ENCODE measurements at places on chromosomes 6 and 20. TPM values are rescaled to one million over a fixed set of nuclear protein-coding genes. Genes with fewer than 3 reads are reported as not detected.
A peak's percentile ranks its signal among the peaks of the same experiment; 100 is the strongest.

GRCh38 chr6:134389129-134389528, 71.2 kb upstream of the SGK1 start:
- no peak for DNase-seq

- no peak for DNase-seq
These were observed 39.2 kb upstream of the PIM1 start for GRCh38 chr6:37130704-37131103.

GRCh38 chr20:9143926-9144325, 75.0 kb downstream of the PLCB4 start:
- DNase-seq, result no peak

GRCh38 chr6:106804346-106805335, 169.9 kb downstream of the CD24 start:
- DNase-seq, result no peak

DNA sequence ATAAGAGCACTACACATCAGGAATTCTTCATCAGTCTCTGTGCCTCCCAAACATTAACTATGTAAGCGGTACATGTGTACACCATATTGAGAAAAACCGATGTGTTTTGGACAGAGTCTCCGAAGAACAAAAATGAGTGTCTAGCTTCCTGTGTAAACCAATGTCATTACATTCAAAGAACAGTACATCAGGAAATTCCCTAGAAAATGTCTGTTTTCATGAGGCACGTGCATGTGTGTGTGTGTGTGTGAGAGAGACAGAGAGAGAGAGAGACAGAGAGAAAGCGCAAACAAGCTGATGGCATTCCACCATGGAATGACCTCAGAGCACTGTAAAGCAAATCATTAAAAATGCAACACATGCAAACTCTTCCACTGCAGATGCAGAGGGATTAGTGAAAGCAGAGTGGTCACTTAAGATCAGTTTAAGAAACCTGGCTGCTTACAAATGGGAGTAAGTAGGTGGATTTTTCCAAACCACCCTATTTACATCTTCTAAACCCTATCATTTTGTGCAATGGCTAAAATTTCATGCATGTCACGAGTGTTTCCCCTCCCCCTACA, 133.9 kb downstream of the HIVEP2 start:
- no peak for DNase-seq

- no peak for DNase-seq
These were observed 153.0 kb downstream of the CFAP61 start for GRCh38 chr20:20205141-20205861.

- DNase-seq, result peak; percentile 12
These were observed 82.1 kb downstream of the PTPRA start for GRCh38 chr20:2955257-2955970.

GRCh38 chr20:2919518-2920245, 46.4 kb downstream of the PTPRA start:
- no peak for DNase-seq

DNA sequence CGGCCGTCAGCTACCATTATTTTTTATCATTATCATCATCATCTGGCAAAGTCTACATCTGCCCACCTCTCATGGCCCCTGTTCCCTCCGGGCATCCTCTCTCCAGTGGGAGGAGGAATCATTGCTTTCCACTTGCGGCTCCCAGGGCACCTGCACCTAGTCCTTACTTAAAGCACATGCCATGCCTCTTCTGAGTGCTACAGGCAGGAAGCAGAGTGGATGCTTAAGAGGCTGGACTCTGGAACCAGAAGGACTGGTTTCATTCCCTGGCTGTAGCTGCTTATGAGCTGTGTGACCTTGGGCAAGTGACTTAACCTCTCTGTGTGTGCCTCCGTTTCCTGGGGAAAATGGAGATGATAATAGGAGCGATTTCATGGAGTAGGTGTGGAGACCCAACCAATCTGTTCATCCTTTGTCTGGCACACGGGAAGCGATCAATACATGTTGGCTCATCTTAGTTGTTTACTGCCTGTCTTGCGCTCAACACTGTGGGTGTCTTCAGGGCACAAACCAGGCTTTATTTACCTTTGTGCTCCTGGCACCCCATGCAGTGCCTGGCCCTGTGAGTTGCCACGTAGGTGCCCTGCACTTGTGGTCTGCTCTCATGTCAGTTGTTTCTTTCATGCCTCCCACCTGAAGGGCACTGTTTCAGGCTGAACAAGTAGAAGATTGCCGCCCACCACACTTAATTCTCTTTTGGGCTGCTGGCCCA, 317.0 kb upstream of the SULF2 start:
- DNase-seq, result no peak

DNA sequence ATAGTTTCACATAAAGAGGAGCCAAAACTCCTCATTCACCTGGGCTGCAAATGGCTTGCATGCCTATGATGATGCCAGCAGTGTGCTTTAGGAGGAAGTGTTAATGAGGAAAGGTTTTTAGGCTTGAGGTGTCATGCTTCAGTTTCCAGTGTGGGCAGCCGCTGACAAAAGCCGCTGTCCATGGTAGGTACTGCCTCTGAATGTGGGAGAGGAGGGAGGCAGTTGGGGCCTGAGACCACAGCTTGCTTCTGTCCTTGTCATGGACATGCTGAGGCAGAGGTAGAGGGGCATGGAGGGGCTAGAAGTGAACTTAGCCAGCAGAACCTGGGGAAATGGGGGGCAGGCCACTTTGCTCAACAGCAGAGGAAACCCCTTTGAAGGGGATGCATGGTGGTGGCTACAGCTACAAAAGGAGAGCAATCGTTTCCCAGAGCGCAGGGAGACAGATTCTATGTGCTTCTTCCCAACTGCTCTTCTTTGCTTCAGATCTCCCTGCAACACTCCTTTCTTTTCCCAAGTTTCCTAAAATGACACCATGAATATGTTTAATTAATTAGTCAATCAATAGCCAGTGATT, 372.1 kb upstream of the CNR1 start:
- DNase-seq, result peak; percentile 44

DNA sequence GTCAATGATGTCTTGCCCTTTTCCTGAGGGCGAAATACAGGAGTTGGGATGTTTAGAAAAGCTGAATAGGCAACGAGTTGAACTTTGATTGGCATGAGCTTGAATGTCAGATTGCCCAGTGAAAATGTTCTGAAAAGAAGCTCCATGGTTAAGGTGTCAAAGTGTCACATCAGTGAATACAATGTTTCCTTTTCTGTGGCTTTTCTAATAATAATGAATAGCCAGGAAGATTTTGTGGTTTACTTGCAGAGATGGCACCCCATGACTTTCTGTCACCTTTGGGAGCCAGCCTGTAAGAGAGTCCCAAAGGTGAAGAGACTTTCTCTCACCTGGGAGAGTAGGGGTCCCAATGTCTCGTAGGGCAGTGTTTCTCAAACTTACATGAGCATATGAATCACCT, 119.2 kb downstream of the KCNQ5 start:
- no peak for DNase-seq

- DNase-seq, result no peak
These were observed 121.4 kb downstream of the TBXT start for GRCh38 chr6:166046226-166046625.

GRCh38 chr6:44559486-44560270, 172.2 kb downstream of the CDC5L start:
- no peak for DNase-seq

- no peak for DNase-seq
These were observed 698.1 kb downstream of the DHX35 start for GRCh38 chr20:39660226-39660625.

GRCh38 chr20:63932606-63933160, 23.5 kb downstream of the UCKL1 start:
- no peak for DNase-seq

DNA sequence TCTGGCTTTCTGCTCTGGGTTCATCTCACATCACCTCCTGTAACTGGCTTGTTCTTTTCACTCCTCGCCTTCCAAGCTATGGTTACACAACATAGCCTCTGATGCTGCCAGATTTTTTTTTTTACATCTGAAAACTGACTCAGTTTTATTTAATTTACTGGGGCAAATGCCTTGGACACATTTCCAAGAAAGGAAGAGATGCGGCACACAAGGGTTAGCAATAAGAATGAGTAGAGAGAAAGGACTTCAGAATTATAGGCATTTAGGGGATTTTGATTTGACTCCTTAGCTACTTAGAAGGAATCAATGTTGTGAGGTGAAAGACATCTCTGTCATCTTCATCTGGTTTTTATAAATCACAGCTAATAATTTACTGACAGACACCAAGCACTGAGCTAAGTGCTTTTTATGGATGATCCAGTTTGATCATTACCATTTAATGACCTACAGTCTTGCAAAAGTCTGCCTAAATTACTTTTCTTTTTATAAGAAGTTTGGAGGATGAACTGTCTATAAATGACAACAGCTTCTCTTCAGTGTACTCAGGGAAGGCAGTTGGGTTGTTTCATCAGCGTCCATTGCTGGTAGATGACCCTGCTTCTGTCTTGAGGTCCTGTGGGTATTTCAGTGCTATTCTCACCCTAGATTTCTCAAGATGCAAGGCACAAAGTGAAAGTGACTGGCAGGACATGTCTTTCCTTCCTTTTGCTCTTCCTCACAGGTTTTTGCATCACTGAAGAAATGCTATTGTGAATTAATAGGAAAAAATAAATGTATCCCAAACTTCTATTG, 31.1 kb downstream of the LAMA4 start:
- DNase-seq, result peak; percentile 70

GRCh38 chr20:22775671-22776139, 191.3 kb upstream of the FOXA2 start:
- DNase-seq, result no peak

DNA sequence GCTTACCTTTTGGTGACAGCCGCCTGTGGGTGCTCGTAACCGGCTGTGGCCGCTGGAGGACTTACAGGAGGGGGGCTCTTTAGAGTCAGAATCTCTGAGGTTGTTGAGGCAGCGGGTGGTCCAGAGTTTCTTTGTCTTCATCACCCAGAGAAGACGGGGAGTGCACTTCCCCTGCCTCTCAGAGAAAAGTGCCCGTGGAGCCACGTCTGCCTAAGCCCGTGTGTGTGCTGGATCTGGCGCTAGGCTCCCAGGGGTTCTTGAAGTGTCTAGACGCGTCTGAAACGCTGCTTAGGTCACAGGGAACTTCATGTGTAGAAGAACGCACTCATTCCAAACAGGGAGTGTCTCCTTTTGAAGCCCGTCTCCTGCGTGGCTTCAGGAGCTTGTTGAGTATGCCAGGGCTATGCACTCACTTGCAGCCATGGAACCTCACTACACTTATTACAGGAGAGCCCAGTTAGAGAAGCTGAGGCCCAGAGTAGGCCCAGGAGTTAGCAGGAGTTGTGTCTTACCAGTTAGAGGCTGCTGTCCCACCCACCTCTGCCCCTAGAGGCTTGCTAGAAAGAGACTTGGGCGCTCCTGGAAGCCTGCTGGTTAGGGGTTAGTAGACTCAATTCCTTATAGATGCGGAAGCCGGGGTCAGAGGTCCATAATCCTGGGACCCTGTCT, 1.3 kb downstream of the LSM14B start:
- peak; percentile 40 for DNase-seq

DNA sequence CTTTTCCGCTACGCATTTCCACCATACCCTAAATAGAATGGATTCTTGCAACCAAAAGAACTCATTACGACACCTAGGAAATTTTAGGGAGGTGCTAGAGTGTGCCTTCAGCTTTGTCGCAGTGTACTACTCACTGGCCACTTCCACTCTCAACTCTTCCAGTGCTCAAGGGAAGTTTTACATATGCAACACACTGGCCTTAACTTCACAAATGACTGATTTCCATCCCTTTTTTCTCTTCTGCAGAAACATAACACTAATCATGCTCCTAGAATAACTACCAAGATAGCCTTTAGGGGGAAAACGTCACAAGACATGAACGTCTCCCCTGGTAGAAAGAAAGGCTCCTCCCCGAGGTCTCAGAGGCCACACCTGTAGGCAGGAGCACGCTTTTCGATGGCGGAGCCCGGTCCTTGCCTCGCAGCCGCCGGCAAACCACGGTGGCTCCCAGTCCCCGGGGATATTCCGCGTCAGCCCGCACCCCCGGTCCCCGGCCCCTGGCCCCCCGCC, 584 bp downstream of the LYRM4 start:
- peak; percentile 26 for DNase-seq

GRCh38 chr6:168908166-168908565, 345.5 kb downstream of the THBS2 start:
- DNase-seq, result no peak

GRCh38 chr6:56093776-56094175, 153.6 kb downstream of the COL21A1 start:
- DNase-seq, result no peak

GRCh38 chr20:496126-496696, 33.9 kb upstream of the TBC1D20 start:
- no peak for DNase-seq

- no peak for DNase-seq
These were observed 170.9 kb downstream of the SCP2D1 start for GRCh38 chr20:18984238-18985200.

DNA sequence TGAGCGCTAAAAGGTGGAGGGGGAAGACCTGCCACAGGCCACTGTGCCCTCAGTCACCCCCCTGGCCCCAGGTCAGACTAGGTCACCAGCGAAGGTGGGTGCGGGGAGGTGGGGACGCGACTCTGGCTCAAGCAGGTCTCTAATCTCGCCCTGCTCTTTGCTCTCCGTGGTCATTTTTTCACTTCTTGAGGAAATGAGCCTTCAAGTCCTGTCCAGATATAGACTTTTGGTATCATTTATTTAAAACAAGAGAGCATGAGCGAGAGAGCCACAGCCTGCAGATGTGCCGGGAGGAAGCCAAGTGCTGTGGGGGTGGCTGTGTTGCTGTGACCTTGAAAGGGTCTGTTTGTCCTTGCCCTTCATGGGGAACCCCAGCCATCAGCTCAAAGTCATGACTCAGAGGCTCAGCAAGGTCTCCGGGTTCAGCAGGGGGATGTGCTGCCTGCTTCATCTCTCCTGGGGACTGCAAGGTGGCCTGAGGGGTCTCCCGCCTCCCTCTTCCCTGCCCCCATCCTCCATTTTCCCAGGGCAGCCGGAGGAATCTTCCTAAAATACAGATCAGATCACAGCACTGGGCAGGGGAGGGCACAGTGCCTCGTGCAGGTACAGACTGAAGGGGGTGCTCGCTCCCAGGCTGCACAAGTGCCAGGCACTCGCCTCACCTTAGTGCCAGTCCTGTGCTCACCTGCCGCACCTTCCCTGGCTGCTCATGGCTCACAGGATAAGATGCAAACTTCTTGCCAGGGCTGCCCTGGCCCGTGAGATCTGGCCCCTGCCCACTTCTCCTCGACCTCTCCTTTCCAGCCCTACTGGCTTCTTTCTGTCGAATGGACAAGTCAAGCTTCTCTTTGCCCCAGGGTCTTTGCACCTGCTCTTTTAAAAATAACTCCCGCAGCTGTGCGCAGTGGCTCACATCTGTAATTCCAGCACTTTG, 26.5 kb downstream of the SULF2 start:
- no peak for DNase-seq

- DNase-seq, result no peak
These were observed 2.0 kb downstream of the AIF1 start for GRCh38 chr6:31617010-31617409.

- peak; percentile 54 for DNase-seq
These were observed 668.2 kb upstream of the GJE1 start for GRCh38 chr6:141464490-141464889.

- DNase-seq, result no peak
These were observed 99.7 kb upstream of the RALGAPA2 start for GRCh38 chr20:20812136-20812535.

- no peak for DNase-seq
These were observed 62.7 kb downstream of the DLGAP4 start for GRCh38 chr20:36368869-36369268.

LHFPL5 gene
- polyA plus RNA-seq, result not detected

ABCF1 gene
- 46.1 TPM for polyA plus RNA-seq

KIAA0408 gene
- polyA plus RNA-seq, result 14.5 TPM

ELOVL4 gene
- 2.3 TPM for polyA plus RNA-seq

PRR18 gene
- polyA plus RNA-seq, result 0.65 TPM

DAAM2 gene
- 31.8 TPM for polyA plus RNA-seq

MATN4 gene
- polyA plus RNA-seq, result 0.50 TPM

DEK gene
- polyA plus RNA-seq, result 147 TPM

NFATC2 gene
- polyA plus RNA-seq, result 4.8 TPM

UCKL1 gene
- 31.7 TPM for polyA plus RNA-seq

LZTS3 gene
- 2.9 TPM for polyA plus RNA-seq

HDGFL1 gene
- not detected for polyA plus RNA-seq

PHACTR1 gene
- polyA plus RNA-seq, result 5.7 TPM

RBPJL gene
- not detected for polyA plus RNA-seq

All from muscle of back (tissue), 13 donors.